ENCODE measurements at places on chromosomes 3 and 15.

DNA sequence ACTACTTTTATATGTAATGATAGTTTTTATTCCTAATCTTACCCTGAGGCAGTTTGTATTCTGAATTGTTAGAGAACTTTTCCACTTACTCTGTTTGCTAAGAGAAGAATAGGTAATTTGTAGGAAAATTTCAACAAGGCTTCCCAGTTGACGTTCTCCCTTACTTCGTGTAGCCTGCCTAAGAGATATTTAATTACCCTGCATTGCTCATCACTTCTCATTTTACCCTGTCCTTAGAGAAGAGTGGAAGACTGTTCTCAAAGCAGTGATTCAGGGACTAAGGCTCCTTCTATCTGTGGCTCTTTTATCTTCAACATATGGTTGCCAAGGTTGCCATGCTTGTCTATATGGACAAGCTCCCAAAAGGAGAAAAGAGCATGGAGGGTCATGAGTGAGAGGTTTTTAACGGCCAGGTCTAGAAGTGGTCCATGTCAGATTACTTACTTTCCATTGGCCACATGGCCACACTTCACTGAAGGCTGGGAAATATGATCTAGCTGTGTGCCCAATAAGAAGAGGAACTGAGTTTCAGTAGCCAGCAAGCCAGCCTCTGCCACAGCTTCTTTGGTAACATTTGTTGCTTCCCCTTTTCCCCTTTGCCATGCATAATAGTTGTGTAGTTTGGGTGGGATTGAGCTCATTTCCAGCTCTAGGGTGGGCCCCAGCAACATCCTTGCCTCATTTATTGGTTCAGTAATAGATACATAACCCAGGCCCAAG, 22.1 kb downstream of the PDE8A start:
- DNase-seq = no peak

- no peak for DNase-seq
Observed at GRCh38 chr15:89326316-89326715, 8.3 kb downstream of the POLG start.

- no peak for DNase-seq
Observed at GRCh38 chr3:105938101-105938500, 69.3 kb upstream of the CBLB start.

DNA sequence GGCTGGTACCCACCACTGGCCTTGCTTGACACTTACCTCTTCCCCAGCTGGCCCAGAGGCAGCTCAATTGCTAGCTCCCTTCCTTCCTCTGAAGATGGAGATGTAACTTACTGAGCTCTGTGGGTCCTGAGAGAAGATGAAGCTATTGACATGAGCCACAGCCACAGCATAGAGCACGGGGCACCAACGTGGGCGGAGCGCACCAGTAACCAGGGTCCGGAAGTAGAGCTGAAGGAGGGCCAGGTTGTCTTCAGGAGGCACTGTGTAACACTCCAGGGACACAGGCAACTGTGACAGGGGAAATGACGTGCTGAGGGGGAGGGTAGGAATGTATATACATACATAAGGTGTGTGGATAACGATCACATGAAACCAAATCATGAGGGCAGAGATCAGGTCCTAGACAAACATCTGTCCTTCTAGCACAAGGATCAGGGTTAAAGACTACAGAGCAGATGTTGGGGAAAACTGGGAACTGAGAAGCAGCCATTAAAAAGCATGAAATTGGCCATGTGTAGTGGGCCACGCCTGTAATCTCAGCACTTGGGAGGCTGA, 4.3 kb upstream of the LTK start:
- no peak for DNase-seq

DNA sequence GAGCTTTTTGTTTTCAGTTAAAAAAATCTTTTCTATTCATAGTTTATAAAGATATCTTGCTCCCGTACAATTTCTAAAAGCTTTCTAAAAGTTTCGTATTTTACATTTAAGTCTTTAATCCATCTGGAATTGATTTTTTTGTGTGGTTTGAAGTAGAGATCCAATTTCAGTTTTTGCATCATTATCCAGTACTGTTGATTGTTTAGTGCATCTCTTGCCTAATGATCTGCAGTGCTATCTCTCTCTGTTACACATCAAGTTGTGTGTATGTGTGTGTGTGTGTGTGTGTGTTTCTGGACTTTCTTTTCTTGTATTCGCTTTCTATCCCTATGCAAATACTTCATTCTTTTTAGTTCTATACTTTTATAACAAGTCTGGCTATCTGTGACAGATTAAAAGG, 605.8 kb upstream of the DPPA4 start:
- no peak for DNase-seq

GRCh38 chr3:27596334-27596841, 112.2 kb upstream of the SLC4A7 start:
- DNase-seq = peak; percentile 94

GRCh38 chr15:91895051-91895450, 41.5 kb downstream of the SLCO3A1 start:
- DNase-seq = no peak

- no peak for DNase-seq
Observed at GRCh38 chr3:46666453-46666845, 27.0 kb downstream of the ALS2CL start.

GRCh38 chr3:27721717-27722564, at the start of gene EOMES:
EOMES (minus strand) TSS chr3:27722323; CDS start chr3:27722294, 29 bp downstream.
- peak; percentile 29 for DNase-seq

- DNase-seq = no peak
Observed at GRCh38 chr3:4972652-4973643, 6.3 kb upstream of the BHLHE40 start.

DNA sequence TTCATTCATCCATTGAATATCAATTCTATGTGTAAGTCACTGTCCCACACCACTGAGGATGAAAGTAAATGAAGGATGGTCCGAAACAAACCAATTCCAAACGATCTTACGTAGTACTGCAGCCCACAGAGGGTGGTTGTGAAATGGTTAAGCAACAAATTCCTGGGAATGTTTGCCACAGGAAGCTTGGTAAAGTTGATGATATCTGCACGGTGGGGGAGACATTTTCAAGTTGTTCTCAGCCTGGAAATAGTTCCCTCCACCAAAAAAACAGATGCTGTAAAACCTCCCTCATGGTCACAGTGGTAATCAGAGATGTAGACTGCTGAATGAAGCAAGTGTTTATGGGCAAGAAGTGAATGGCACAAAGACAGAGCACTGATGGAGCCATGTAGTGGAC, 35.9 kb upstream of the BNC1 start:
- DNase-seq = no peak
